ENCODE measurements at places on chromosomes 1 and 21.

DNA sequence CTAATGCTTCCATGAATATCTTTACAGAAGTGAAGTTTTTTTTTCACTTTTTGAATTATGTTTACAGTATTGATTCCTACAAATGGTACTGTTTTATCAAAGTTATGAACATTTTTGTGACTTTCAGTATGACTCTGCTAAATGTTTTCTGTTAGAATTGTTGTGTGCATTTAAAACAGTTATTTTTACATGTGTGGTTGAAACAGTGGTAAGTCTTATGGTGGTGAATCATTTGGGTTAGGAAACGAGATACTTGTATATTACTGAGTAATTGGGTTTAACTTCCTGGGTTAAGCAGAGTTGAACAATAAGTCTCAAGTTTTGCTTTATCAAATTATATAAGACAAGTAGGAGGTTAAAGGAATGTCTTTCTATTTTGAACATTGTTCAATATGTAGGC, 66.8 kb downstream of the VPS13D start:
- DNase-seq, result no peak

- no peak for DNase-seq
These were observed 124.5 kb downstream of the IGSF21 start for GRCh38 chr1:18232052-18232451.

- no peak for DNase-seq
These were observed 597.6 kb upstream of the PRMT6 start for GRCh38 chr1:106458866-106459265.

GRCh38 chr1:185798505-185798904, 64.3 kb downstream of the HMCN1 start:
- DNase-seq, result no peak

GRCh38 chr1:197954718-197955418, 37.7 kb downstream of the LHX9 start:
- DNase-seq, result no peak
